ENCODE measurements at places on chromosomes 2 and 18.

GRCh38 chr18:55236150-55236931 is 277.1 kb upstream of the CCDC68 start:
- DNase-seq = no peak

GRCh38 chr18:79629249-79629558 is 50.4 kb upstream of the CTDP1 start:
- no peak for DNase-seq

DNA sequence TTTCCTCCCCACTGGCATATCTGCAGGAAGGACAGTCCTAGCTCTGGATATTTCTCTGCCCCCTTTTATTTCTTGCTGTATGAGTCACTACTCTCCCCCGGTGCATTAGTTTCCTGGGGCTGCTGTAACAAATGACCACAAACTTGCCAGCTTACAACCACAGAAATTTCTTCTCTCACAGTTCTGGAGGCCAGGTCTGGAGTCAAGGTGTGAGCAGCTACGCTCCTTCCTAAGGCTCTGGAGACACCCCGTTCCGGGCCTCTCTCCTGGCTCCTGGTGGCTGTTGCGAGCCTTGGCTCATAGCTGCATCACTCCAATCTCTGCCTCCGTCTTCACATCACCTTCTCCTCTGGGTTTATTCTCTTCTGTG is 34.1 kb downstream of the PTPRM start:
- no peak for DNase-seq

- no peak for DNase-seq
Measured at GRCh38 chr2:213649176-213649575, 364.9 kb downstream of the SPAG16 start.

DNA sequence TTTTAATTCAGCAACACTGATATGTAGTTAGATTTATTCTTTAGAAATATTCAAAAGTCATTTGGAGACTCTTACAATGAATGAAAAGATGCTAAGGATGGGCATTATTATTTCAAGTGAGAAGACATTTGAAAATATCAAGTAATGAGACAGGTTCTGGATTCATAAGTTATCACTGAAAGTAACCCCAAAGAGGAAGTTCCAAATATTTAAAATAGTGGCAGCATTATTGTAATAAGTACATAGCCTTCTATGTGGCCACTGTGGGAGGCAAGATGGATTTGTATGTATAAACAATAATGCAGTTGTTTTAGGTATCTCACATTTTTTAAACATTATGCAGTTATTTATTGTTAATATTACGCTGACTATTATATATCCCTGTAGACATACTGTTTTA is 29.7 kb downstream of the ZC3H6 start:
- DNase-seq = no peak

DNA sequence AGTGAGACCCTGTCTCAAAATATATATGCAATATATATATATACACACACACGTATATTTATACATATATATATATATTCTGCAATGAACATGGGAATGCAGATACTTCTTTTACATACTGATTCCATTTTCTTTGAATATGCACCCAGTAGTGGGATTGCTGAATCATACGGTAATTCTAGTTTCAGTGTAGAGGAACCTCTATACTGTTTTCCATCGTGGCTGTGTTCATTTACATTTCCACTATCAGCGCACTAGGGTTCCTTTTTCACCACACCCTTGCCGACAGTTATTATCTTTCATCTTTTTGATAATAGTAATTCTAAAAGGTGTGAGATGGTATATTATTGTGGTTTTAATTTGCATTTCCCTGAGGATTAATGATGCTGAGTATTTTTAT is 52.3 kb upstream of the SLC39A10 start:
- DNase-seq = no peak

- DNase-seq = no peak
Measured at GRCh38 chr2:45637440-45637839, 14.0 kb upstream of the PRKCE start.

DNA sequence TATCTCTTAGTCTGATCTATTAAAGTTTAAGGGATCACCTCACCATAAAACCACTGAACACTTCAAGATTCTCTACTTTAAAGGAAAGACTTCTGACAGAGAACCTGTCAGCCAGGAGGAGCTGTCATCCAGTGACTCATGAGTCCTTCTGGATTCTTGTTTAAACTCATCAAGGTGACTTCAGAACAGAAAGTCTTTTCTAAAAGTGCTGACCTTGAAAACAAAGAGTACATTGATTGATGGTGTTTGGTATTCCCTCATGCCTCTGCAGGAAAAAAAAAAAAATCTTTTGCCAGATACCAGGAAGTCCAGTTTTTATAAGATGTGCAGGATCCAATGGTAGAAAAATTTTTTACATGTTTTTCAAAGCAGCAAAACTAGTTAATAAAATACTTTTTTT is 12.3 kb downstream of the DSG2 start:
- no peak for DNase-seq

Data from hypothalamus (tissue), 51 donors.